ENCODE measurements at places on chromosomes 2 and 18.

DNA sequence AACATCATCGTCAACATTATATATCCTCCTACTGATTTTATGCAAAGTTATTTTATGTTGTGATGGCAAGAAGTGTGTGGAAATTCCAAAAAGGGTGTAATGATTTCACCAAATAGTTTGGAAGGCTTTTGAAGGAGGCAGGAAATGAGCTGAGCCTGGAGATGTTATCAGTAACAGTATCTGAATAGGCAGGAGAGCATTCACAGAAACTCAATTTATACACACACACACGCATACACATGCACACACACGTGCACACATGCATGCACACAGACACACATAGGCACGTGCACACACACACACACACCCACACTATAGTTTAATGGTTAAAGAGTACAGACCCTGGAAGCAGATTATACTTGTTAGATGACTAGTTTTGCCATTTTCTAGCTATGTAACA lies 47.3 kb downstream of the ARHGEF4 start:
- no peak for DNase-seq

DNA sequence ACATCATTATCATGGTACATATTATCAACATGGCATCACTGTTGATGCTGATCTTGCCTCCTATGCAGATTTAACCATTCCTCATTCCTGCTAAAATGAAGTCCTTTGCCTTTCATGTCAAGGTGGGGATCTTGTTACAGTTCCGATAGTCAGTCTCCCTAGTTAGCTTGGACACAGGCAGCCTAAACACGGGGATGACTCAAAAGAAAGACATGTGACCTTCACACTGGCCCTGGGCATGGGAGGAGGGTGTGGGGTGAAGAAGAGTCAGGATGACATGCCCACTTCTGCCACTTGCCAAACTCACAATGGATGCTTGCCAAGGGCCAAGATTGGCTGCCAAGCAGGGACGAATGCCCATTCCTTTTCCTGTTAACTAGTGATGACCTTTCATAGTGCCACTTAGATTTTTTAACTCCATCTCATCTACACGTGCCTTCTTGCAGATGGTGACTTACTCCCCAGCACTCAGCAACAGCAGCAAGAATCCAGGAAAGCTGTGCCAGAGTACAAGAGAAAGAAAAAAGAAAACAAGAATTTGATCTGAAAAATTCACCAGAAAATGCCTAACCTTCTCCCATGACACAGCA lies 13.9 kb upstream of the SLC1A4 start:
- peak; percentile 89 for DNase-seq

DNA sequence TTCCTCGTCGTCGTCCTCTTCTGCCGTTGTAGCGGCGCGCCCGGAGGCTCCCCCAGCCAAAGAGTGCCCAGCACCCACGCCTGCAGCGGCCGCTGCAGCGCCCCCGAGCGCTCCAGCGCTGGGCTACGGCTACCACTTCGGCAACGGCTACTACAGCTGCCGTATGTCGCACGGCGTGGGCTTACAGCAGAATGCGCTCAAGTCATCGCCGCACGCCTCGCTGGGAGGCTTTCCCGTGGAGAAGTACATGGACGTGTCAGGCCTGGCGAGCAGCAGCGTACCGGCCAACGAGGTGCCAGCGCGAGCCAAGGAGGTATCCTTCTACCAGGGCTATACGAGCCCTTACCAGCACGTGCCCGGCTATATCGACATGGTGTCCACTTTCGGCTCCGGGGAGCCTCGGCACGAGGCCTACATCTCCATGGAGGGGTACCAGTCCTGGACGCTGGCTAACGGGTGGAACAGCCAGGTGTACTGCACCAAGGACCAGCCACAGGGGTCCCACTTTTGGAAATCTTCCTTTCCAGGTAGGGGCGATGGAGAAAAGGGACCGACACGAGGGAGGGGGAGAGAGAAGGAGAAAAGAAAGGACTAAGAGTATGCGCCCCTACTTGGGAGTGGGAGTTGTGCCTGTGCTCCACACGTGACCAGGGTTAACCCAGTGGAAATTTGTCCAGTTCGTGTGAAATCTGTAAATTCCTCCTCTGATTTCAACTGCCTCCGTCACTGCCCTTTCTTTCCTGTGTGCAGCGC lies 800 bp downstream of the HOXD13 start:
- peak; percentile 25 for DNase-seq

DNA sequence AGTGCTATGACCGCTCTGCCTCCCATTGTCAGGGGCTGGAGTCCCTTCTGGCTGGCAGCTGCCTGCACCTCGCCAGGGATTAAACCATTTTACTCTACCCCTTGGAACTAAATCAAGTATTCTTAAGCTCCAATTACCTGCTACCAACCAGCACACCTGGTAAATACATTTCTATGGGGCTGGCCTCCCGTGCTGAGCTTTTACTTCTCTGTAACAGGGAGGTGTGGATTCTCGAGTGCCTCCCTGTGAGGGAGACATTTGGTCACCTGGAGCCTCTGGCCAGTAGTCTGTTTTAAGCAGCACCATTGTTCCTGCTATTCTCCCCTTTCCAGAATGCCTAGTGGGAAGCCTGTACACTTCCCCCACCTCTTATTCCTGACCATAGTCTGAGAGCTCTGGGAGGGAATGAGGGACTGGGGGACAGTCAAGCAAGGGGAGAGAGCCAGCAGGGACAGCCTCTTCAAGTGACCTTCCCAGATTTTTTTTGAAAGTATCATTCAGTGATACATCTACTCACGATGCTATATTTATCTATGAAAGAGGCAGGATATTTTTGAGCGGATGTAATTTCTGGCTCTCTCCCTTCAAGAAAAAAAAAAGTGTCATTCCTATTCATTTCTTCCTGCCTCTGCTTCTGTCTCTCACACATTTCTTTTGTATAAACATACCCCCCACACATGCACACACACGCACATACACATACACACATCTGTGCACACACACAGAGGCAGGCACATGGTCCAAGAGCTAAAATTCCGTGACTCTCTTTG lies 112.8 kb downstream of the CAPN13 start:
- no peak for DNase-seq

GRCh38 chr2:20674309-20674965 lies 7.5 kb downstream of the GDF7 start:
- DNase-seq, result no peak

GRCh38 chr2:144233733-144234541 lies 286.0 kb downstream of the ZEB2 start:
- DNase-seq, result no peak

- DNase-seq, result peak; percentile 91
These were observed 250.1 kb upstream of the CTAGE1 start for GRCh38 chr18:22667616-22668422.

GRCh38 chr18:11175266-11175979 lies 26.1 kb upstream of the PIEZO2 start:
- no peak for DNase-seq

DNA sequence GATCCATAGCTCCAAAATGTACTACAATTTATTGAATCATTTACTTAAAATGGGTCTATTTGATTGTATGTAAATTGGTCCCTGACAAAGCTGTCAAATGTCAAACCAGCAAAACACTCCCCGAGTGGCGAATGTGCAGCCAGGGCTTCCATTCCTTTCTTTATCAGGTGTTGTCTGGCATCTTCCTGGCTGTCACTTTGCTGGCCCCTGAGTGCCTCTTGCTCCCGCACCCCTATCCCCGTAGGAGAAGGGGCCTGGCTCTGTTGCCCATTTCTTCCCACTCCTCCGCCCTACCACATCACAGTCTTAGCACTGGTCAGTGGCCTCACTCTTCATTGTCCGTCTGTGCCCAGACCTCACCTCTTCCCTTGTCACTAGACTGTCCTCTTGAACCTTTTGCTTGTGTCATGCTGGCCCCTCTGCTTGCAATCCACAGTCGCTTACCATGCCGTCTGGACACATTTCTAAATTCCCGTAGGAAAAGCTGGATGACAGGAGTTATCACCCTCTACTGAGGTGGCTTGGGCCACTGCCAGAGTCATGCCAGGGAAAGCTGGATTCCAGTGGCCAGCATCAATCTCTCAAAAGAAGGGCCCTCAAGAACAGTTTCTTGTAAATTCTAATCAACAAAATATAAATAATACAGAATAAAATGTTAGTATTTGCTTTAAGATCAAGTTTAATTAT lies 15.4 kb downstream of the UBE2F start:
- no peak for DNase-seq

DNA sequence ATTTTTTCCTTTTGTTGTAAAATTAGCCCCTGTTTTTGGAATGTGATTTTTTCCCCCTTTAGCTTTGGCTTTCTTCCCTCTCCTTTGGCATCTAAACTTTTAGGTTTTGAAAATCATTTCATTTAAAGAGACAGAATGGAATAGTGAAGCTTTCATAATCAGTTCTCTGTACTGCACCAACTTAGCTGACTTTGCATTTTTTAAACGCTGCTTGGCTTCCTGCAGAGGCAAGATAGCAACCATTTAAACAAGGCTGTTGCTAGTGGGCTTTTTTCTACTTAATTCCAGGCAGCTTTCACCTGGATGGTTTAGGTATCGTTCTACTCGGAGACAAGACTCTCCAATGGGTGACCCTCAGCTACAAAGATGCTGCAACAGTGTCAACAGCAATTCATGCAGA lies 267.9 kb upstream of the PKDCC start:
- DNase-seq, result no peak

- DNase-seq, result peak; percentile 10
These were observed 72.3 kb upstream of the ATG16L1 start for GRCh38 chr2:233178994-233179847.

DNA sequence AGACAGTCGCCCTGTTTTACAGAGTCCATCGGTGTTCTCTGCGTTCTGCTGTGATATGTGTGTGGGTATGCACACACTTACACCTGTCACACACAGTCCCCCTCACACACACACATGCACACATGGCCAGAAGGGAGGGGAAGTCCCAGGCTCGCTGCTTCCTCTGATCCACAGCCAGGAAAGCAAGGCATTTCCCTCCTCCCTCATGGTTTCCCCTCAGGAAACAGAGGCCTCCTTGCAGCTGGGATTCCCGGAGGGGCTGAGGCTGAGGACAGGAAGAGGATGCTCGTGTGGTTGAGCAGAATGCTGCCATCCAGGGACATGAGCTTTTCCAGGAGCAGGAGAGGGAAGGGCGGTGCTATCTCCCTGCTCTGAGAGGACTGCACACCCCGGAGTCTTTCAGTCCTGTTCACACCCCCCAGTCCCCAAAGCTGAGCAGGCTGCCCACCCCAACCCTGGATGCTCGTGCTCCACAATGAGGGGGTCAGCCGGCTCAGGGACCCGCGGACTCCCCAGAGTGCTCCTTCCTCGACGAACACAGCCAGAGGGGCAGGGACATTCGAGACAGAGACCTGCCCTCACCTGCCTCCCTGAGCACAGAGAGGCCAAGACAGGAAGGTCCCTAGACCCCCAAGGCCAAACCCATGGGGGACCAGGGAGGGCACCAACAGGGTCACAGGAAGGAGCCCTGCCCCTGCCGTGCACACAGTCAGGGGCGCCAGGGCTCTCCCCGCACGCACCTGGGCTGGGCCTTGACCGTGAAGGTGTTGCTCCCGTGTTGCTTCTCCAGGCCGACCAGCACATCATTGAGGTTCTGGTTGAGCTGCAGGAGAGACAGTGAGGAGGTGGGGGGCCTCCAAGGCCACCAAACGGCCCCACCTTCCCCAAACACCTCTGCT lies 45.3 kb downstream of the BIN1 start:
- DNase-seq, result no peak

DNA sequence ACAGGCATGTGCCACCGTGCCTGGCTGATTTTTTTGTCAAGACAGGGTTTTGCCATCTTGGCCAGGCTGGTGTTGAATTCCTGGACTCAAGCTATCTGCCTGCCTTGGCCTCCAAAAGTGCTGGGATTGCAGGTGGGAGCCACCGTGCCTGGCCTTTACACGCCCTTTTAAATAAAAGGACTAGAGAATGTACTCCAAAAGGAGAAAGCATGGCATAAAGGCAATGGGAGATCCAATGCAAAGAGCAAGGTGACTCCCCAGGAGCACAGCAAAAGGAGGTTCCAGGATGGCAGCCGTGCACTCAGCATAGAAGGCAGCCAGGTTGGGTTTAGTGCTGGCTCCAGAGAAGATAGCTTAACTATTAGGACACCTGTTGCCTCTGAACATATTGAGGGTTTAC lies 27.1 kb downstream of the ASB1 start:
- DNase-seq, result no peak

DNA sequence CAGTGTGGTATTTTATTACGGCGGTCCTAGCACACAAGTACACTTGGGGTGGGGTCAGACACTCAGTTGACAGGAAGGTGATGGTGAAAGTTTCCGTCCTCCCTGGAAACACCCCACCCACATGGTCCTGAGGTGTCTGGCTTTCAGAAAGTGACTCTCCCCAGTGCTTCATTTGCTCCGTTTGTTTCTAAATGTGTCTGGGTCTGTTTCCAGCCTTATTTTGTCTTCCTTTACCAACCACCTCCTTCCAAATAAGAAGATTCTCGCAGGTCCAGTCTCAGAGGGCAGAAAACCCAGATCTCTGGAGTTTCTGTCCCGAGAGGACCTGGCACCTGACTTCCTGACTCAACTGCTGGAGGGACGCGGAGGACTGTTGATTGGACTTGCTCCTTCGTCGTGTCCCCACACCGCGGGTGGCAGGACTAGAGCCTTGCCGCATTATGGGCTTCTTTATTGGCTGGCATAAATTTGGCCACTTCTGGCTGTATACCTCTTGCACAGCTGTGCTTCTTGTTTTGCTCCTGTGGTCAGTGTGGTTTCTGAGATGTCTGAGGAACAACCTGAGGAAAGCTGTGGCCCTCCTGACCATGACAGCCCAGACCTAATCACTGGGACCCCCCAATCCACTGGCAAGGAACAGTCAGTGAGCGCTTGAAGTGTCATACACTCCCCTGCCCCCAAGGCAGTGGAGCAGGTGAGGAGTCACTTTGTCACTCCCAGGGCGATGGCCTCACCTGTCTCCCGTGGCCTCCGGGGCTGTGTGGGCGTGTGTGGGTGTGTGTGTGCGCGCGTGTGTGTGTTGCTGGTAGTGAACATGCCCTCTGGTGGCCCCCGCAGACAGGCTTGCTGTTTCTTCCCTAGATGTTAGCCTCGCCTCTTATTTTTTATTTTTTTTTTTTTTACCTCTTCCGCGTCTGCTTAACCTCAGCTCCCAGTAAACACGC lies 45.6 kb downstream of the MEX3C start:
- no peak for DNase-seq

DNA sequence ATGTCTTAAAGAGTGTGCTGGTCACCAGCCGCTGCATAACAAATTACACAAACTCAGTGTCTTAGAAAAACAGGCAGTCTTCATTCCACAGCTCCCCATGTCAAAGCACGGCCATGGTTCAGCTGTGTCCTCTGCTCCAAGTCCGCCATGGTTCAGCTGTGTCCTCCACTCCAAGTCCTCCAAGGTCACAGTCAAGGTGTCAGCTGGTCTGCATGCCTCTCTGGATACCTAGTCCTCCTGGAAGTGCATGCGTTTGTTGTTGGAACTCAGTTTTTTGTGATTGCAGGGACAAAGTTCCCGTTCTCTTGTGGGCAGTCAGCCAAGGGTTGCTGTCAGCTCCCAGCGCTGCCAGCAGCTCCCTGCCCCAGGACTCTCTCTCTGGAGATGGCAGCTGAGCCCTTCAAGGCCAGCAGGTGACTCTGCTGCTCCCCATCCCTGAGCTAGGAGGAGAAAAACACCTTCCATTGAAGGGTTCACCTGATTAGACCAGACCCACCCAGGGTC lies 304.0 kb upstream of the MYT1L start:
- no peak for DNase-seq

GRCh38 chr2:15300624-15301573 lies 260.2 kb downstream of the NBAS start:
- no peak for DNase-seq

GRCh38 chr18:75213611-75214331 lies 3.2 kb downstream of the TSHZ1 start:
- peak; percentile 46 for DNase-seq
